ENCODE measurements at places on chromosomes 3 and 15.

DNA sequence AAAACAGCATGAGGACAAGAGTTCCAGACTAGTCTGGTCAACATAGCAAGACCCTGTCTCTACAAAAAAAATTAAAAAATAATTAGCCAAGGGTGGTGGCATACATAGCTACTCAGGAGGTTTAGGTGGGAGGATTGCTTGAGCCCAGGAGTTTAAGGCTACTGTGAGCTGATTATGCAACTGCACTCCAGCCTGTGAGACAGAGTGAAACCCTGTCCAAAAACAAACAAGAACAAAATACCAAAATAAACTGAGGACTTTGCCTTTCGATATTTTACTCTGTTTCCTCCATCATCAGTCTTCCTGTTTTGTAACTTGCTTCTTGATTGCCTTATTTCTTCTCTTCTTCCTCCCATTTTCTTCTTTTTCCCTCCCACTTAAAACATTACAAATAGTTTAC lies 504.4 kb downstream of the ROBO1 start:
- DNase-seq: no peak

- DNase-seq: no peak
Measured at GRCh38 chr3:197256836-197257444, 41.5 kb downstream of the DLG1 start.

DNA sequence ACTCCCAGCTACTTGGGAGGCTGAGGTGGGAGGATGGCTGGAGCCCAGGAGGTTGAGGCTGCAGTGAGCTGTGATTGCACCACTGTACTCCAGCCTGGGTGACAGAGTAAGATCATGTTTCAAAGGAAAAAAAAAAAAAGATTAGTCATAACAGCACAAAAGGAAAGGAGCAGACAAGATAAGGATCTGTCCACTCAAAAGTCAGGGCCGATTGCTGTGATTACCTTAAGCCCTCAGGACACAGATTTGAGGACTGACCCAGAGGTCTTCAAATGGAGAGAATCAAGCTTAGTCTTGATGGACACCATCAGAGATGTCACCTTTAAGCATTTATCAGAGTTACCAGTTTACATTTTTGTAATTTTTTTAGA lies 23.9 kb upstream of the HEG1 start:
- no peak for DNase-seq

- DNase-seq: no peak
Measured at GRCh38 chr3:12440927-12441714, 43.2 kb upstream of the TSEN2 start.

GRCh38 chr15:27017168-27017809 lies 46.3 kb downstream of the GABRG3 start:
- no peak for DNase-seq

DNA sequence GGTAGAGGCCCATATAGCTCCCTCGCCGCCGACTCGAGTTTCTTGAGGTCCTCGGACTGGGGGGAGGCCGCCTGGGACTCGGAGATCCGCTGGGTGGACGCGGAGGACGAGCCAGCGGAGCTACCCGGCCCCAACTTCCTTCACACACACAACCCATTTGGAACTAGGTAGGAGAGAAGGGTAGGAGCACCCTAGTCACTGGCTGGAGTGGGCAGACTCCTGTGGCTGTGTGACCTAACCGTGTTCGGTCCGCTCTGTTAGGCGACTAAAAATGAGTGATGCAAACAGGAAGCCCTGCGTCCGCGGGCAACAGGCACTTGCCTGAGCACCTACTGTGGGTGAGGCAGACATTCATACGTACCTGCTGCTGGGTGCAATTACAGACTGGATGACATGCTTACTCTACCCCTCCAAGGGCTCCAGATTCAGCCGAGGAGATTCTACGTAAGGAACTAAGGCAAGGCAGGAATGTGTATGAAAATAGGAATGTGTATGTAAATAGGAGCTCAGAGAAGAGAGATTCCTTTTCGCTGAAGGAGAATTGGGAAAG lies 4.6 kb upstream of the SIN3A start:
- peak; percentile 14 for DNase-seq

DNA sequence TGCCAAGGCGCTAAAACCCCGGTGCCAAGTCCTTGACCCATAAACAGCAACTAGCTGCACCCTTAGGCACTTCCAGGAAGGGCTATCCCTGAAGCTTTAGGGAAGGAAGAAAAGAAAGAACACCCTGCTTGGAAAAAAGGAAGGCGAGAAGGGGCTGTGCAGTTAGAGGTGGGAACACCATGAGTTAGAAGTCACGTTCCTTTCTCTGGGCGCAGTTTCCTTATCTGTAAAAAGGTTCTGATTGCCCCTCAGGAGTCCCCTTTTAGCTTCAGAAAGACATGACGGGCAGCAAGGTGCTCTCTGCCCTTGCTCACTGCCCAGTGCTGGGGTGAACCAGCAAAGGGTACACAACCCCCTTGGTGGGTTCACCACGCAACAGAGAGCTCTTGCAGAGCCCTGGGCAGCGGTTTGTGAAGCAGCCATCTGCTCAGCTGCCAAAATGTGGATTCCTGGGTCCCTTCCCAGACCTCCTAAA lies 798 bp downstream of the GCHFR start:
- DNase-seq: no peak

- DNase-seq: no peak
Measured at GRCh38 chr3:168127466-168127865, 31.7 kb upstream of the GOLIM4 start.

DNA sequence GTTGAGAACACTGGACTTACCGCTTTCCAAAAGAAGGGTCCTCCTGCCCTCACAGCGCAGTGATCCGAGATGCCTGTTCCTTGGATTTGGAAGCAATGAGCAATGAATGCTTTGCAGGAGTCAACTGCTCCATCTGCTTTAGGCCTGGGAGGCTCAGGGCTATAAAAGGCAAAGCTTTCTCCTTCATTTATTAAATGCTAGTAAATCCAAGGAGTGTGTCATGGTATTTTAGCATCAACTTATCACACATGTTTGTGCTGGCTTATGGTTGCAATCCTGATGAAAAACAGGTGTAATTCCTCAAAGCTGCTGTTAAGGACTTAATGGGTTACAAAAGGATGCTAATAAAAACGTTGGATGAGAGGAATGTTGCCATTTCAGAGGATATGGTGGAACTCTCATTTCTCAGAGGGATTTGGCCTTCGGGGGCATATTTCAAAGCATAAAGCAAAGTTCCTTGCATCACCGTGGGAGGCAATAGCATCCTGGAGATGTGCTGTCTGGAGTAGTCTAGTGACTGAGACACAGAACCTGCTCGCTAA lies 158.5 kb upstream of the TPM1 start:
- DNase-seq: no peak

- DNase-seq: no peak
Measured at GRCh38 chr3:134959516-134959915, 164.5 kb downstream of the EPHB1 start.

GRCh38 chr3:172752651-172753050 lies 2.1 kb downstream of the ECT2 start:
- DNase-seq: no peak

- no peak for DNase-seq
Measured at GRCh38 chr3:71641674-71642073, 58.1 kb upstream of the FOXP1 start.

DNA sequence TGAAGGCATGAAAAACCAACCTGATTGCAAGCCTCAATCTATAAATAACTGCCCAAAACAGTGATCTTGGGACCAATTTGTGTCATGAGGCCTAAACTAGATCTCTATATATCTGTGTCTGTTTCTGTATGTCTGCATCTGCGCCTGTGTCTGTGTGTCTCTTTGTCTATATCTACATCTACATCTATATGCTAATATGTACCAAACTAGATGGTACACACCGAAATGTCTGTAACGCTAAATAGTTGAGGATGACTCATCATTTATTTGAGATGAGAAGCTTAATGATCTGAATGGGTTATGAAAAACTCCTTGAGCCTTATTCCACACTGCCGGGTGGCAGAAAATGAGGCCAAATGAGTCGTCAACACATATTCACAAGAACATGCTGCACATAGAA lies 982.3 kb downstream of the ROBO2 start:
- no peak for DNase-seq

GRCh38 chr3:141557961-141558706 lies 71.3 kb downstream of the RASA2 start:
- no peak for DNase-seq

Measured in stimulated activated CD8-positive, alpha-beta memory T cell treated with anti-CD3 and anti-CD28 coated beads, Interleukin-4, amount 100 ng/mL, for 4 hours (primary cell).